ENCODE measurements at places on chromosomes 7 and 10.

DNA sequence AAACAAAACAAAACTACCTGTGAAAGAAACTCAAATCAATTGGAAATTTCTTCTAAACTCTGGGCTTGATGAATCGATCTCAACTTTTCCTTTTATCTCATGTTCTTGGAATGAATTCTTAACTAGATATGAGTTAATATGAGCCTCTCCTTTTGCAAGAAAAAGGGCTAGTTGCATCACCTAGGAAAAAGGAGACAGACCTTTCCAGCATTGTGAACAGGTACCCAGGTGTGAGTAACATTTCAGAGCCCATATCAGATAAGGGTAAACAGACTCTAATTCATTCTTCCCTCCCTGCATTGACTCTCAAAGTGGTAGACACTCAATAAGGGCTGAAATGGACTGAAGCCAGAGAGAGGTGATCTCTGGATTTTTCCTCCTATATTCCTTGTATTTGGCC is 103.8 kb upstream of the AGR3 start:
- DNase-seq = no peak

- DNase-seq = no peak
Measured at GRCh38 chr10:133039107-133039802, 48.5 kb upstream of the ADGRA1 start.

- DNase-seq = no peak
Measured at GRCh38 chr7:102396710-102397019, 502 bp downstream of the PRKRIP1 start.

- peak; percentile 31 for DNase-seq
Measured at GRCh38 chr7:120941064-120941463, 9.5 kb upstream of the ING3 start.

DNA sequence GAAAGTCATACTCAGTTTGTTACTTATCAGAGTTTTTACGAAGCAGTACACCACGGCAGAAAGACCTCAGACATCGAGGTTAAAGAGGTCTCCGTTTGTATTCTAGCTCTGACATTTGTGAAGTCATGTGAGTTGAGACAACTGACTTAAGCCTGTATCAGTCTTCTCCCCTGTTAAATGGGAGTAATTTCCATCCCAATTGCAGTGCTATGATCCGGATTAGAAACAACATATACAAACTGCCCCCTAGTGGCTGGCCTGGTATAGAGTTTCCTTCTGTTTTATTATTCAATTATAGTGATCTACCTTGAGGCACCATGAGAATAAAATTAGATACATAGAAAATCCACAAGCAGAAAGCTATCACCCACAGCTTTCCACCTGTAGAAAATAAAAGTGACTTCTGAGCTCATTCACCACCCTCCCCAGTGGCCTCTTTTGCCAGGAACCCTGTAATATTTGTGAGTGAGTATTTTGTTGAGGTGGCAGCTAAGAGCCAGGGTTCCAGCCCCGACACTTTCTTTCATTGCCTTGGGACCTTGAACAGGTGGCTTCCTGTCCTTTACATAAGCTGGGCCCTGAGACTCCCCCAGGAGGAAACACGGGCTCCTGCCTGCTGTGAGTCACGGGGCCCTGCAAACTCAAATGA is 607.2 kb upstream of the MGMT start:
- DNase-seq = peak; percentile 20

DNA sequence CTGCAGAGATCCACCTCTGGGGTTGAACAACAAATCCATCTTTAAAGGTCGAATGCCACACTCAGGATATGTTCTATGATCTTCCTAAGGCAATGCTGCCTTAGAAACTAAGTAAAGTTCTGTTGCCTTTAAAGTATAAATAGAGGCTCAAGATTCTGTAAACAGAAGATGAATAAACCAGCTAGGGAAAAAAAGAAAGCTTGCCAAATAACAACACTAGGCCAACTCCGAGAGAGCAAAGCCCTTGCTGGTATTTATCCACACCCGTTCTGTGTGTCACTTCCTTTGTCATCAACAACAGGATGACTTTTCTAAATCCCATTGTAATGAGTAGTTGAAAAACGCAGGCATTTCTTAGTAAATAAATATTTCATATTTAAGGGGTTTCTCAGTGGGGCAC is 330.0 kb upstream of the GLI3 start:
- no peak for DNase-seq

DNA sequence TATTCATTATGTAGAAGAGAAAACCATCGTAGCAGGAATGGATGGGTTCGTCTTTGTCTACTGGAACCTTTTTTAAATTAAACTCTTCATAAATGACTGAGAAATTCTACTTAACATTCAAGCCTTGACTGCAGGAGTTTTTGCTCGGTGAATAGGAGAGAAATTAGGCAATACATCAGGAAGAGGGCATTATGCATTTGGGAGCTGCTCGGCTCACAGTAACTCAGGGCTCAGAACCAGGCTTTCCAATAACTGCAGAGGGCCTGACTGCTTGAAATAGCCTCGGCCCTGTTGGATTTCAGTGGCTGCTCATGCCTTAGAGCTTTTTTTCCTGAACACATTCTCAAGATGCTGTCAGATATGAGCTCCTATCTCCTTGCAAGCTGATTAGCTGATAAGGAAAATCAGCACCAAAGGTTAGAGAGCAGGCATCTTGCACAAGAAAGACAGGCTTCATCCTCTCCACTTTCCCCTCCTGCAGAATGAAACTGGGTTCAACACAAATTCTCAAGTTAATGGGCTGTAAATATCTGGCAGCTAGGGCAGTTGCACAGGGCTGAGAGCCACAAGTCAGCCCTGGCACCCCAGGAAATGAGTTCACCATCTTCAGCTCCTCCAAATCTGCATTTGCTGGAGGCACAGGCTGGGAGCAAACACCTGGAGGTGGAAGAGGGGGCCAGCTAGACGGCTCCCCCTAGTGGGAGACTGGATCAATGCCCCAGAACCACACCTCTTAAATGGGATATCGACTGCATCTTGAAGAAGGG is 24.3 kb downstream of the TECTB start:
- no peak for DNase-seq

GRCh38 chr10:1400101-1401070 is 336.9 kb downstream of the ADARB2 start:
- DNase-seq = no peak

GRCh38 chr10:92384741-92385140 is 93.8 kb downstream of the MARCHF5 start:
- DNase-seq = no peak

DNA sequence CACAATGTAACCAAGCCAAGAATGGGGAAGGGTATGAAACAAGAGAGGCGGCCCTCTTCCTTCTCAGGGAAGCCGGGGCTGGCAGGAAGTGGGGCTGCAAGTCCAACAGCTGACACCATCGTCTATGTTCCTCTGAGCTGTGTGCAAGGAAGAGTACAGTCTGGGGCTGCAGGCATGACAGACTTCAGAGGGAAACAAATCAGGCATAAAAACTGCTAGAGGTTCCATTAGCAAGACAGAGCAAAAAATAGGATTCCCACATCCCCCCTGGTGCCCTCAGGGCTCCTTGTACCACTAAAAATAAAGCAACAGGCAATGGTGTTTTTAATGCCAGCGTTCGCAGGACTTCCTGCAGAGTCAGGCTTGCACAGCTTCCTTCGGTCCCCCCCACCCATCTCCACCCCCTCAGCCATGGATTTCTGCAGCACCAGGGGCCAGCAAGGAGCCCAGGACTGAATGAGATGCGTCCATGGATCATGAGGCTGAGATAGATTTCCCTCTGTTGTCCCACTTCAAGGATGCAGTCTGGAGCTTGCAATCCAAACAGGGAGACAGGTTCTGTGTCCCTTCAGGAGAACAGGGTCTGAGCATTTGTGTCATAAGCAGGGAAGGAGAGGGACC is 34.6 kb downstream of the KCNMA1 start:
- DNase-seq = no peak

GRCh38 chr7:105497016-105497415 is 25.1 kb downstream of the PUS7 start:
- DNase-seq = no peak

- DNase-seq = no peak
Measured at GRCh38 chr10:46247808-46248569, 38.8 kb upstream of the ANTXRL start.

DNA sequence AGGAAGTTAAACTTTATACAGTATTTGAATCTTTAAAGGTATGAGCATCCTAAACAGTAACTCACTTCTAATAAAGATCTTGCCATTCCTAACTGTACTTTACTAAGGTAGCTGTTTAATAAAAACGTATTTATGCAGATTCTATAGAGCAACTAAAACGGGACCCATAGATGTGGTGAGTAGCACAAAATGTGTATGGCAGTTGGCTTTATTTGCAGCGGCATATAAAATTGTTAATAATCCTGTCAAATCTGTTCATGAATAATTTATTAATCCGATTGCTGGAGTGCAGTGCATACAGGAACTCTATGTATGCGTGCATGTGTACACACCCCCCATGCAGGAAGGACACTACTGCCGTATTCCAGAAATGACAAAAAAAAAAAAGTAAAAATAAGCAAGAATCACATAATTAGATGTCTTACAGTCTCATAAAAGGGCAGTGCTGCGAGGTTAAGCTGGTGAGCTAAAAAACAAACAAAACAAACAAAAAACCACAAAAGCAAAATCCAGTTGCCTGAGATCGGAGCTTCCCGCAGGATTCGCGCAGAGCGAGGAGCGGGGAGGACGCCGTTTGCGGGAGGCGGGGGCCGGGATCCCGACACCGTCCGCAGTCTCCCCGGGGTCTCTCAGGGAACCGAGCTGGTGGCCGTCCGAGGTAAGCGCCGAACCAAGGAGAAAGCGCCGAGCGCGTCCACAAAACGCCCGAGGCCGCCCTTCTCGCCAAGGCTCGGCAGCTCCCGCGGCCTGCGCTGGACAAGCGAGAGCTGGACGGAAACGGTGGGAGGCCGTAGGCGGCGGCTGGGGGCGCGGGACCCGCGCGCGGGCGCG is 518 bp upstream of the COMMD3 start:
- no peak for DNase-seq

DNA sequence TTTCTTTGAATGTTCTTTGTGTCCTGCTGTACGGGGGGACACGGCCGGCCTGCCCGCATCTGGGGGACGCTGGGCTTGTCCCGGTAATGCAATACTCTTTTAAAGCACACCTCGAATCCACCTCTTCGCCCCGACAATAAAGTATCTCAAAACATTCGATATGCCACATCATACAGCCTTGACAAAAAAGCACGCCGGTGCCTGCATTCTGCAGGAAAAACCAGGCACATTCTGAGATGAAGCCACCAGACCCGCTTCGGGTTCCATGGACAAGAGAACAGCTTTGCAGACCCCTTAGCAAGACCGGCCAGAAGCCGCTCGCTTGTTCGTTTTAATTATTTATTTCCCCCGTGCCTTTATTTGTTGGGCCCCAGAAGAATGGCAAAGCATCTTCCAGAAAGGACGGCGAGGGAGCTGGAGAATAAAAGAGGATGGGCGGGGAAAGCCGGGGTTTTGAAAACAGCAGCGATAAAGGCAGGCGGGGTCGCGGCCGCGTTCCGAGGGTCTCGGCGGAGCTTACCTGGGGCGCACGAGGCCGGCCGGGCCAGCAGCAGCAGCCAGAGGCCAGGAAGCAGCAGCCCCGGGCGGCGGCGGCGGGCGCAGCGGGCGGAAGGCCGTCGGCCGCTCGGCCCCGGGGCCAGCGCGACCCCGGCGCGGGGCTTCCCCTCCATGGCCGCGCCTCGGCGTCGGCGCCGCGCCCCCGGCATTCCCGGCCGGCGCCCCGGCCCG is 462 bp downstream of the KIAA1549 start:
- DNase-seq = no peak

- DNase-seq = no peak
Measured at GRCh38 chr7:72406820-72407403, 5.2 kb downstream of the CALN1 start.

DNA sequence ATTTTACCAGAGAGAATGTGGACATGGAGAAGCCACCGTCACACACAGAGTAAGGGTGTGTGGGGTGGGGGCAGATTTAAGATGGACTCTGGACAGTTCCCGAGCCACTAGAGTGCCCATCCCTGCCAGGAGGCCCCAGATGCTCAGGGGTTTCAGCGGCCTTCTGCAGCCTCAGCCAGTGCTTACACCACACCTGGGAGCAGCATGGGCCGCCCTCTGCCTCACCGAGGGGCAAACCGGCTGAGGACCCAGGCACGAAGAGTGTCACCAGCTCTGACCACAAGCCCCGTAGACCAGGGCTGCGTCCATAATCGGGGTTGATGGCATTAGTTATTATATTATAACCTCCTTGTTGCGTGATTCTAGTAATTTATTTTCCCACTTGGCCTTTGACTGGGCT is 6.7 kb upstream of the MNX1 start:
- no peak for DNase-seq

DNA sequence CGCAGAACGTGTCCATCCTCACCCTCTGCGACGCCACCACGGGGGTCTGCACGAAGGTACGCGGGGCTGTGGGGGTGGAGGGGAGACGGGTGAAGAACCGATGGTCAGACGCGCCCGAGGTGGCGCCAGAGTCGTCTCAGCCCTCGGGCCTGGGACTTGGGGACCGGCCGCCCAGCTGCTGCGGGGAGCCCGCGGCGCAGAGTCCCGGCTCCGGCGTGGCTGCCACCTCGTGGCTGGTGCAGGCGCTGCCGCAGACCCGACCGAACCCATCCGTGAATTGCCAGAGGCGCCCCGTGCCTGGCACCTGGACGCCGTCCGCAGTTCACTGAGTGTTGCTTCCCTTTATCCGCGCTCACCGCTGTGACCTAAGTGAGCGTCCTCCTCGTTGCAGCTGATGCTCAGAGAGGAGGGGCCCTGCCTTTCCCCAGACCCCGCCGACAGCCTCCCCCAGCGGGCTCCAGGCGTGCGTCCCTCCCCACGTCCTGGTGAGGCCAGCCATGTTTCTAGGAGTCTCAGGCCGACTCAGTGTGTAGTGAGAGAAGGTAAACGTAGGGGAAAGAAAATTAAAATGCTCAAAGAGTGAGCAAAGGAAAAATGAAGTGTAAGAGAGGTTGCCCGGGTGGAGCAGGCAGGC is 208.7 kb downstream of the PAXIP1 start:
- DNase-seq = no peak

- no peak for DNase-seq
Measured at GRCh38 chr7:49789736-49790135, 16.3 kb downstream of the VWC2 start.

DNA sequence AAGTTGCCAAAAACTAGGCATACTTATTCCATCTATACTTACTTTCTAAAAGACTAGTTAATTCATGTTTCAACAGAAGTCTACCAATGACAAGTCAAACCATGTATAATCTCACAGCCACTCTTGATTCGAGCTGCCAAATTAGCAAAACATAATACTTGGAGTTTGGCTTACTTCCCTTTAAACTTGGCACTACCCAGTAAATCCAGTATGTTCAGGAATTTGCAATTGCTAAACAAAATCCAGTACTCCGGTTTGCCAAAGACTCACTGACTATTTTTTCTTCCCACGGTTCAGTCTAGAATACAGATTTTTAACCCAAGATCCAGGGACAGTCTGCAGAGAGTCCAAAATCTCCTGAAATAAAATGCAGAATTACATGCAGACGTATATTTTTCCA is 4.6 kb downstream of the OAT start:
- DNase-seq = no peak

GRCh38 chr7:124364283-124364682 is 331.4 kb upstream of the TMEM229A start:
- DNase-seq = peak; percentile 91

Data from MV-4-11 (cell line).